Fibroblast of villous mesenchyme (primary cell): ENCODE measurements at places on chromosomes 5 and 9. TPM values are rescaled to one million over a fixed set of nuclear protein-coding genes. Genes with fewer than 3 reads are reported as not detected.

Gene CMBL
- 4.2 and 8.2 TPM in 2 replicates for total RNA-seq

- DNase-seq = peak; percentile 66
Observed at GRCh38 chr5:172144291-172144815, 43.7 kb downstream of the STK10 start.

Gene RLN1
- not detected in 2 replicates for total RNA-seq

- DNase-seq = no peak
Observed at GRCh38 chr5:118321081-118321480, 667.3 kb downstream of the DTWD2 start.

DNA sequence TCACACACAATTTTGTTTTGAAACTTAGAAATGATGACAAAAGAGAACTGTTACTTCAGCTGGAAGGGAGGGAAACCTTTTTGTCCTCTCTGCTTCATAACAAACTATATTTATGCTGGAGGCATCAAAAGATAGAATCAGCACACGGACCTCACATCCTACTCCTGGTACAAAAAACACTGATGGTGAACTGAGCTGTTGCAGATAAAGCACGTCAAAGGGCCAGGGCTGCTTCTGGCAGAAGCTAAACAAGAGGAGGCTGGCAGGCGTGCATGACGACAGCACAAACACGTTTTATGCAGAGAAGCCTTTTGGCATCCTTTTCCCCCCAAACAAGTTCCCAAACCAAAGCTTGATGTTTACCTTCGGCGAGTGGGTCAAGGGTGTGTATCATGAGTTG lies 169.6 kb downstream of the SLC24A2 start:
- DNase-seq = no peak
